ENCODE measurements at places on chromosomes 13 and 19.

DNA sequence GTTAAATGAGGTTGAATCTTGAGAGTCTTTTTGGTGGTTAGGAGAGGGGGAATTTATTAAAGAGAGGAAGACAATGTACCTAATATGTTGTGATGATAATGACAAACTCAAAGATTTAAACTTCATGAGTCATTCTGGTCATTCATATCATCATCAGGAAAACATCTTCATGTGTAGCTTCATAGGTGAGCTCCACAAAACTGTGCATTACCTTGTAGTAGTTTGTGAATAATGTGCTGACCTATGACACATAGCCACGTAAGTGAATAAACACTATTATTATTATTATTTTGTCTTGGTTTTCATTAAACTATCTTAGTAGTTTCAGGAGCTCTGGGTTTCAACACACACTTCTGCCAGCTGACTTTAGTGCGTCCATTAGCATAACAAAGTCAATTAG lies 997 bp upstream of the GPC6 start:
- no peak for DNase-seq

DNA sequence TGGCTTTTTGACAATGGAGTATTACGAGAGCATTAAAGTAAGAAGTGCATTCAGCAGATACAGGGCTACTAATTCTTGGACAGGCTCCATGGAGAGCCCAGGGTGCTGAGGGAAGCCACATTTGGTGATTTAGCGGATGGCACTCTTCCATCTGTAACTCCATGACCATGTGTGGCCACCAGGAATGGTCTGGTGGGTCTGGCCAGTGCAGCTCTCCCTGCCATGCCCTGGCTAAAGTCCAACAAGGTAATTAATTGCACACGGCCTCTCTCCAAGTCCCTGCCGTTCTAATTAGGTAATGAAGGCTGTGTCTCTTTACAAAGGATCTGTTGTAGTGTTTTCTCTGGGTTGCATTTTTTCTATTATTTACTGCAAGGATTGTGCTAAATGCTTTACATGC lies 4.3 kb upstream of the ZFR2 start:
- no peak for DNase-seq

DNA sequence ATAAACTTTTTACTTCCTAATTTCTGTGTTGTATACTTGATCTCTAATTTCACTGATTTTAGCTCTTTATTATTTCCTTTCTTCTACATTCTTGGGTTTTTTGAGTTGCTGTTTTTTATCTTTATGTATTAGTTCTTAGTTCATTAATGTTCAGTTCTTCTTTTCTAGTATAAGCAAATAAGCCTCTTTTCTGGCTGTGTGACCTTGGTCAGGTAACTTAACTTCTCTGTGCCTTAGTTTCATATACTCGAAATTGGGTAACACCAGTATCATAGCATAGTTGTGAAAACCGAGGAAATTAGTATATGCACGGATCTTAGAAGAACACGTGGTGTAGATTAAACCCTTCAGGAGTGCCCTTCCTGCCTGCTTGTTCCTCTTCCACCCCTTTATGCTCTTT lies 130.2 kb upstream of the C1QTNF9B start:
- DNase-seq = no peak

DNA sequence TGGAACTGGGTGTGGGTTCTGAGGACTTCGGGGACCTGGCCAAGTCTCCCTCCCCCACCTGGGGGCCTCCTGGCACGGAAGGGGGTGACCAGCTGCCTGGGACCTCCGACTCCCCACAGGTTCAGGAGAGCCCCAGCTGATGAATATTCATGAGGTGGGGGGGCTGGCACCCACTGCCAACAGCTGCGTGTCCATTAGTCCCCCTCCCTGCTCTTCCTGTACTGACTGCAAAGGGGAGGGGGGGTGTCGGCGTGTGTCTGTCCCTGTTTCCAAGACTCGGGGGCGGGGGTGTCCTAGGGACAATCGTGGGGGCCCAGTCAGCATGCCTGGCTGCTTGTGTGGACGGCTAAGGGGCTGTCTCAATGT lies 10.6 kb upstream of the NFIX start:
- no peak for DNase-seq

- no peak for DNase-seq
Measured at GRCh38 chr19:38303517-38304351, at the start of gene C19orf33. TSS of gene C19orf33 (plus strand) at chr19:38304251. CDS start at chr19:38304262, 11 bp downstream.

- DNase-seq = no peak
Measured at GRCh38 chr13:58080806-58081205, 449.3 kb downstream of the PCDH17 start.

DNA sequence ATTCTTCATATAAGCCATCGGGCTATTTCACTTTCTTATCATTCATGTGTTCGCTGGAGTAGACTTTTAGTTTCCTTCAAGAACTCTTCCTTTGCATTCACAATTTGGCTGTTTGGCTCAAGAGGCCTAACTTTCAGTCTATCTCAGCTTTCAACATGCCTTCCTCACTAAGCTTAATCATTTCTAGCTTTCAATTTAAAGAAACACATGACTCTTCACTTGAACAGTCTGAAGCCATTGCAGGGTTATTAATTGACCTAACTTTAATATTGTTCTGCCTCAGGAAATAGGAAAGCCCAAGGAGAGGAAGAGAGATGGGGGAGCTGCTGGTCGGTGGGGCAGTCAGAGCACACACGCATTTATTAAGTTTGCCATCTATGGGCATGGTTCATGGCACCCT lies 158.1 kb downstream of the SUCLA2 start:
- no peak for DNase-seq

DNA sequence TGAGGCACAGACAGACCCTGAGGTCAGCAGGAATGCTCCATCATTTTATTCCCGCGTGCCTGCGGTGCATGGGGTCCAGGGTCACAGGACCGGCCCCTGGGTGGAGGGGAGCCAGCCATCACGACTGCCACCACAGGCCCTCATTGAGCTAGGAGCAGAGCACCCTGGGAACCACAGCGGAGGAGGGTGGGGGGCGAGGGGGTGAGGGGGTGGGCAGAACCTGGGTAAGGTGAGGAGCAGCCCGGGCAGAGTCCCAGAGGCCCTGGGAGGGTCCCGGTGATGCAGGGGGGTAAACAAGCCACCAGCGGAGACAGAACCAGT lies 1.2 kb upstream of the MADCAM1 start:
- DNase-seq = no peak

DNA sequence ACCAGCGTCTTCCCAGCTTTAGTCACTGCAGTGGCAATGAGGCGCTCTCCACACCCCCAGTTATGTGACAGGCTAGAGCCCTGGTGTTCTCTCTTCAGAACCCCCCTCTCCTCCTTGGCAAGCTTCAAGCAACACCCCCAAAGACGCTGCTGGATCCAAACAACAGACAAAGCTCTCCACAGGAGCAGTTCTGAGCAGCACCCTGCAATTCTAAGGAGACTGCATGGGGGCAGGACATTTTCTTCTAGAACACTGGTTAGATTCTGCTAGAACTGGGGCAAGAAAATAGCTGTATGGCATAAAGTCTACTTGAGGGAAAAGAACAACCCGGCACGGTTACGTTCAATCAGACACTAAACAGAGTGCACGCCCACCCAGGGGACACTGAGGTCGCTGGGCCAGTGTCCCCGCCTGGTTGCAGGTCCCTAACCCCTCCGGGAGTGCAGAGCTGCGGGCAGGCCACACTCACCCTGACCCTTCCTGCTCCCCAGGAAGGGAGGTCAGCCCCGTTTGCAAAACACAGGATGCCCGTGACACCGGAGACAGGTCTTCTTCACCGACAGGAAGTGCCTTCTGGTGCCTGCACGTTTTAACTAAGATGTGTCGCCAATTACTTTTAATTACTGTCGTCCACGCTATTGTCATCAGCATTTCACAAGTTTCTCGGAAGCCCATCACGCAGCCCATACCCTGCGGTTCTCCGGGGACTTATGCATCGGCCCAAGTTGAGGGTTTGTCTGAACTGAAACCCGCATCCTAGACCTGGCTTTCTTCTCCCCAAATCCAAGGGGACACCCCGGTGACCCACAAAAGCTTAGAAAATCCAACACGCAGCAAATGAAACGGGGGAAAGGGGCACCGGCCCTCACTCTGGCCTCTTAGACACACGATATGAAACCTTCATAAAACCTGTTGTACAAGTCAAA lies 943 bp downstream of the GJB6 start:
- DNase-seq = no peak

GRCh38 chr13:37344056-37344455 lies 238.6 kb upstream of the CSNK1A1L start:
- no peak for DNase-seq

DNA sequence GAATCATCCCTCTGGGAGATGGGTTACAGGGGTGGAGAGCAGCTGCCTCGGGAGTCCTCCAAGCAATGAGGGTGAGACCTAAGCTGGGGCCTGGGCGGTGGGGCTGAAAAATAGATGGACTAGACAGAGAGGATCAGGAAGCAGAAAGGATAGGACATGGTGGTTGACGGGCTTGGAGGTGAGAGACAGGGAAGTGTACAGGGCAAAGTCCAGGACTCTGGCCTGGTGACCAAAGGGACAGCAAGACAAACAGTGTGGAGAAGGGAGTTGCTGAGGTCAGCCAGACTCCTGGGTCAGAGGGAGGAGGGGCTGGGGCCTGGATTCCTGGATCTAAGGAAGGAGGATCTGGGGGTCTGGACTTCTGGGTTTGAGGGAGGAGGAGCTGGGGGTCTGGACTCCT lies 5.5 kb downstream of the PHLDB3 start:
- no peak for DNase-seq

GRCh38 chr13:68727798-68728197 lies 1379.8 kb upstream of the ATXN8OS start:
- DNase-seq = no peak

GRCh38 chr19:17335575-17335974 lies 920 bp upstream of the ANO8 start:
- no peak for DNase-seq

GRCh38 chr19:38073841-38074685 lies 150.0 kb downstream of the DPF1 start:
- DNase-seq = no peak

- DNase-seq = no peak
Measured at GRCh38 chr19:1609103-1609396, 3.8 kb upstream of the UQCR11 start.

DNA sequence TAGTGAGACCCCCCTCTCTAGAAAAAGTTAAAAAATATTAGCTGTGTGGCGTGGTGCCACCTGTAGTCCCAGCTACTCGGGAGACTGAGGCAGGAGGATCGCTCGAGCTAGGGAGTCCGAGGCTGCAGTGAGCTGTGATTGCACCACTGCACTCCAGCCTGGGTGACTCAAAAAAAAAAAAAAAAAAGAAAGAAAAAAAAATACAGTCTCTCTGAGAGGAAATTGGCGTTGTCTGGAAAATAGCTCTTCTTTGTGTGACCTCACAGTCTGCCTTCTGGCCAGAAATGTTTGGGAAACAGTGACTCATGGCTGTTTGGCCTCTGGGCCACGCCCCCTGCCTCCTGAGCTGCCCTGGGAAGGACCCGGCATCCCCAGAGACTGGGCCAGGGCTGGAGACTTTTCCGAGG lies 10.7 kb downstream of the MARCHF2 start:
- DNase-seq = no peak

GRCh38 chr13:23433171-23434153 lies at the start of gene SACS:
TSS of gene SACS (minus strand) at chr13:23433702. CDS start at chr13:23411239, 22,463 bp downstream.
- no peak for DNase-seq

DNA sequence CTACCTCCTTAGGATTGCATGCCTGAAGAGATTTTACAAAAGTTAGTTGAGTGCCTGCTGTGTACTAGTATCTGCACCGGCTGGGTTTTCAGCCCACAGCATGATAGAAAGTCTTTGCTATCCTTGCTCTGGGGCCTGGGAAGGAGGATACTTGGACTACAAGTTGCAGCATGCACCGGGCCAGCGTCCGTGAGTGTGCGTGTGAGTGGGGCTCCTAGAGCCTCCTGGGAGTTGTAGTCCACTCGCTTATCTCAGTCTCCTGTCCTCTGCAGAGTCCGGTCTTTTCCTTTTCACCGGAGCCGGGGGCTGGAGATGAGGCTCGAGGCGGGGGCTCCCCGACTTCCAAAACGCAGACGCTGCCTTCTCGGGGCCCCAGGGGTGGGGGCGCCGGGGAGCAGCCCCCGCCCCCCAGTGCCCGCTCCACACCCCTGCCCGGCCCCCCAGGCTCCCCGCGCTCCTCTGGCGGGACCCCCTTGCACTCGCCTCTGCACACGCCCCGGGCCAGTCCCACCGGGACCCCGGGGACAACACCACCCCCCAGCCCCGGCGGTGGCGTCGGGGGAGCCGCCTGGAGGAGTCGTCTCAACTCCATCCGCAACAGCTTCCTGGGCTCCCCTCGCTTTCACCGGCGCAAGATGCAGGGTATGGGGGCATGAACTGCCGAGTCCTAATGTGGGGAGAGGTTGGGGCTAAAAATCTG lies 20.6 kb downstream of the BRSK1 start:
- DNase-seq = no peak

- DNase-seq = no peak
Measured at GRCh38 chr19:58305932-58306323, 751 bp downstream of the ERVK3-1 start.

GRCh38 chr13:20808874-20809273 lies 35.1 kb upstream of the EEF1AKMT1 start:
- no peak for DNase-seq

GRCh38 chr13:106467427-106468122 lies 67.9 kb downstream of the EFNB2 start:
- no peak for DNase-seq

DNA sequence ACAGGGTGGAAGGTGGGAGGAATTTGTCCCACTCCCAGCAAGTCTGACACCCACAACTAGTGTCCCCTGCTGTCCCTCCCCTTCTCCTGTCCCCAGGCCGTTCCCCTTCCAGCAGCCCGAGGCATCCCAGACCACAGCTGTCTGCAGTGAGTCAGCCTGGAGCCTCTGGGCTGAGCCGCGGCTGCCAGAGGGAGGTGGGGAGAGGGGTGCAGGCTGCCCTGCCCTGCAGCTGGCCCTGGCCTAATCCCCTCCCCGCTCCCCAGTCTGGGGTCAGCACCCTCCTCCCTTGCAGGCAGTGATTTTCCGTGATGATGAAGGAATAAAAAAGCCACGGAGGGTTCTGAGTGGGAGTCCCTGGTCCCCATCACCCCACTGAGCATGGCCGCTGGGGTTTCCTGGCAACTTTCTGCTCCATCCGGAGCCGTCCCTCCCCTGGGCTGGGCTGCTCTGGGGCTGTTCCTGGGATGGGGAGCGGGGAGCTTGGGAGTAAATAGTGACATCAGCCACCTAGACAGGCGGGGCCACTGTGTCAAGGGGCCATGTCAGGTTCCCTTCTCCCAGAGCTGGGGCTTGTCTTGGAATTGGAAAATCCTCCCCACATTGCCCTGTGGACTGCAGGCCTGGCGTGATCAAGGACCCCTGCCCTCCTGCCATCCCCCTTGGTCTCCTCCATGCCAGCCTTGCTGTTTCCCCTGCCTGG lies 16.8 kb downstream of the SPC24 start:
- no peak for DNase-seq

- no peak for DNase-seq
Measured at GRCh38 chr19:12833738-12834565, 427 bp downstream of the RTBDN start.

Measured in stimulated activated CD8-positive, alpha-beta memory T cell treated with anti-CD3 and anti-CD28 coated beads, Interleukin-4, amount 100 ng/mL, for 4 hours (primary cell).